Activated naive CD4-positive, alpha-beta T cell (primary cell): ENCODE measurements at places on chromosomes 2 and 18.

DNA sequence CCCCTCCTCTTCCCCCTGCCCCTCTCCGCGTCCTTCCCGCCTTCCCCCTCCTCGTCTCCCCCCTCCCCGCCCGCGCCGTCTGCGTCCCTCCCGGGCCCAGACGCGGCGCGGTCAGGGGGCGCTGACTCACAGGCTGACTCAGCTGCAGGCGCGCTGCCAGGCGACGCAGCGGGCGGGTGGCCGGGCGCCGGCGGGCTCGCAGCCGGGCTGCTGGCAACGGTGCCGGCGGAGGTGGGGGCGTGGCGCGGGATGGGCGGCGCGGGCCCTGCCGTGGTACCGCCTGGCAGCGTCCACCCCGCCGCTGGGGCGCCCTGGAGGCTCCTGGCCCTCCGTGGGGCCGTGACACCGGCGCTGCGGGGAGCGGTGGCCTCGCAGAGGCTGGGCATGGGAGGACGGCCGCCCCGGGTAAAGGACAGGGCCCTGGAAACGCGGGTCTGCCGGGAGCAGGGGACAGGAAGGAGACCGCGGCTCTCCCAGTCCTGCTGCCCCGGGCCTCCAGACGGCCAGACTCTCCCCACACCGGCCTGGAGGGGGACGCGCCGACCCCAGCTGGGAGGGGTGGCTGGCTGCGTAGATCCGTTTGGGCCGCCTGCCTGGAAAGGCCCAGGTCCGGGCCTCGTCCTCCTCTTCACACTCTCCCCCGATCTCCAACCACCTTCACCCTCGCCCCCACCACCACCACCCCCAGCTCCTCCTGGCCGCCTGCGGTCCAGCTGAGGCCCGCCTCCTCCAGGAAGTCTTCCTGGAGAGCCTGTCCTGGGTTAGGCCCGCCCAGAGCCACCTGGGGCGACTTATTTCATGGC lies 10.0 kb upstream of the PROC start:
- DNase-seq = peak; percentile 48

GRCh38 chr2:237434866-237435311 lies 20.9 kb upstream of the COL6A3 start:
- DNase-seq = peak; percentile 63

DNA sequence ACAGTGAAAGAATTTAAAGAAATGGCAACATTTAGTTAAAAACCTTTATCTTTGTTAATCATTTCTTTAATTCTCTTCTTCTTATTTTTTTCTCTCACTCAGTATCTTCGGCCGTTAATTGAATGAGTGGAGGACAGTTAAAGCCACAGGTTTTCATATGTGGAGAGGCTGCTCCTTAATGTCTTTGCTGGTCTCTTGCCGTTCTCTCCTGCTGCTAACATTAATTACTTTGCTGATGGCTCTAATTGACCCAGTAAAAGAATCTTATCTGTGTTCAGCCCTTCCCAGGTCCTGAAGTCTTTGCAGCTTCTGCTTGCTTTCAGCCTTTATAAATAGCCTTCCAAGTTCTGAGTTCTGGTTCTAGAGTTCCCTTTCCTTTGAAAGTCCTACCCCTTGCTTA lies 77.1 kb downstream of the ADAM23 start:
- no peak for DNase-seq

DNA sequence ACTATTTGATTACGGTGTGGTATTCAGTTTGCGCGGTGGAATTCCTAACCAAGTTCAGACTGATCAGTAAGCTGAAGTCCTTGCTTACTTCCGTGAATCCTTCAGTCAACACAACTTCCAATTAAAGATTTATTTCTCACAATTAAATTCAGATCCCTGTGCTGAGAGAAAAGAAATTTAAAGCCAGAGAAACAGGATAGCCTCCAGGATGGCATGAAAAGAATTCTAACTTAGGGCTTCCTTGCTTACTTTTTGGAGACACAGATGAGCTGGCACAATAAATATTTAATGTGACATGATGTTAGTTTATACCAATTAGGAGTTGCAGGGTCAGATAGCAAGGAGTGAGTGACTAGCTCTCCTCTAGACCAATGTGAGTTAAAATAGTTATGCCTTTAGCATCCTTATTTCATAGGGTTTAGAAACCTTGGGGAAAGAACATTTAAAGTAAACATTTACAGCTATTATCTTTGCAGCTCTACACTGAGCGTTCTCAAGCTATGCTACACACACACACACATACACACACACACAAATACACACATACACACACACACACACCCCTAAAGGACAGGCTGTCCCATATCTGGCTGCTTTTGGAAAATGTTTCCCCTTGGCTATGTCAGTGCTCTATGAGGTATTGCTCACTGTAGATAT lies 151.0 kb downstream of the TRIB2 start:
- no peak for DNase-seq

- DNase-seq = no peak
Measured at GRCh38 chr2:40394597-40394996, 57.3 kb downstream of the SLC8A1 start.
